ENCODE measurements at places on chromosomes 12 and 14.

DNA sequence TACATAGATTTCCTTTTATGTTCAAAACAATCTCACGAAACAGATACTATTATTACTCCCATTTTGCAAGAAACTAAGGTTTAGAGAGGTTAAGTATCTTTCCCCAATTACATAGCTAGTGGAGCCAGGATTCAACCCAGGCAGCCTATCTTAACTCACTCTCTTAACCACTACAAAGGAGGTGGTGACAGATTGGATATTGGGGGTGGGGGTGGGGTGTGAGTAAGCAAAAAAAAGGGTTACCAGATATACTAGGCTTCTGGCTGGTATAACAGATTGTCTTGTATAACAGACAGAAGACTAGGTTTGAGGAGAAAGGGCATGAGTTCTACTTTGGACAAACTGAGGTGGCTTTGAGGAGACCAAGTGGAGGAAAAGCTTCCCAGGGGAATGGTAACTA is 2.1 kb downstream of the GMFB start:
- DNase-seq = peak; percentile 25

GRCh38 chr12:32884962-32885361 is 11.6 kb downstream of the PKP2 start:
- no peak for DNase-seq

GRCh38 chr12:64532734-64533351 is 77.5 kb upstream of the RASSF3 start:
- DNase-seq = no peak

DNA sequence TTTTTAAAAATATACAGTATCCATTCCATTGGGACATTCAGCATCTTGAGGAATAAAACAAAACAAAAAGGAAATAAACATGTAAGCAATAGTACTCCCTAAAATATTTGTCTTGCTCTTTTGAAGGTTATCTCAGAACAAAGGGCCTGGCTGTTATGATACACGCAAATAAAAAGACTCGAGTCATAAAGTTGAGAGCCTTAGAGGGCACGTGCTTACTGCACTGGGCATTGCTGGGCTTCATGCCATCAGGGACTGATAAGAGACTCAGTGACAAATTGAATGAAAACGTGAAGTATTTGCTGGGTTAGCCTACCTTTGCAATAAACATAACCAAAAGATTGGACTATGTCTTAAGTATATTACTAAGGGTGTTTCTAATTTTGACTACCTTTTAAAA is 118.9 kb downstream of the SLC35F4 start:
- DNase-seq = peak; percentile 70

GRCh38 chr14:73153272-73153671 is 17.0 kb downstream of the PSEN1 start:
- DNase-seq = no peak

GRCh38 chr14:75022655-75023054 is 19.9 kb downstream of the EIF2B2 start:
- DNase-seq = no peak

DNA sequence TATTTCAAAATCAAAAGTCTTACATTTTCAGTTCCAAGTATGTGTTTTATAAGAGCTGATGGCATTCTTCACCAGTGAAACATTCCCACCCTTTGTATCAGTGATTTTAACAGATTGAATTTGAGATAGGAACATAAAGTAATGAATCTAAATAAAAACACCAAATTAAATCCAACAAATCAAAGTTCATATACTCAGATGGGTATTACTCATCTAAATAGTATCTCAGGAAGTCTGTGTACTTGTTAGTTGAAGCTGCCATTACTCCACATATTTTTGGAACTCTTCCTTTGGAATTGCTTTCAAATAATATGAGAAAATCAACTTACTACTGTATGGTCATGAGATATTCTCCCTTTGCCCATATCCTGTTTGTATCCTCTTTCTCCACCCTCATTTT is 89.1 kb downstream of the MIA2 start:
- no peak for DNase-seq

DNA sequence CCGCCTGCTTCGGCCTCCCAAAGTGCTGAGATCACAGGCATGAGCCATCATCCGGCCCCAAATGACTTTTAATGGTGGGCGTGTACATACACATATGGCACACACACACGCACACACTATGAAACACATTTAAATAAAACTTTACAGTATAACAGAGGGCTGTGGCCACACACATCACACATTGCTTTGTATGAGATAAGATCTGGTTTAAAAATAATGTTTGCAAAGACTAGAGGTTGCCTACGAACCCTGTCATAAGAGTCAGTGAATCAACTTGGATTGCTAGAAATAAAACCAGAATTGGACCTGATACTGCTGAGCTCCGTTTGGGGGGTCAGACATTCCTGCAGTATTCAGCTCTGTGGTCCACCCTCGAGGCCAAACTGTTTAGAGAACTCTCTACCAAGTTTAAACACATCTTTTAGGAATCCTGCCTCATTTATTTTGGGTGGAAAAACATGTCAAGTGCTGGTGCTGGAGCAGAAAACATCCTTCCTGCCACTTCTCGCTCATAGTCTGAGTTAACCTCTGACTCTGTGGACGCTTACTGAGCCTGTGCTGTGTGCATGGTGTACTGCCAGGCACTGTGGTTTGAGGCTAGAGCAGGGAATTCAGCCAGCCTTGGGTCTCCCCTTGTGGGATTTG is 47.8 kb upstream of the EML1 start:
- DNase-seq = no peak

DNA sequence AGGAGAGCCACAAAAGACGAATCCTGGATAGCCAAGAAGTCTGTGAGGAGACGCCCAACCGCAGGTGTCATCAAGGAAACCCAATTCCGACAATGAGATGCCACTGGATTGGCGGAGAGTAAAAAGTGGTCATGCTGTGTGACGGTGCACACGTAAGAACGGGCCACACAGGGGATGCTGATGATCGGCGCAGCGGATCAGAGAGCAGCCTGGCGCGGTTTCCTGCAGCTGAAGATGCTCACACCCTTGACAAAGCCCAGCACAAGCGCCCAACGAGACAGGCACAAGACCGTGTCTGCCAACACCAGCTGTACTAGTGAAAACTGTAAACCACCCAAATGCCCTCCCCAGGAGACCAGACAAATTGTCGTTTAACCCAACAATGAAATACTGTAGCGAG is 55.8 kb downstream of the CCDC85C start:
- DNase-seq = no peak

GRCh38 chr14:73740618-73741326 is 26.6 kb upstream of the PNMA1 start:
- DNase-seq = peak; percentile 77

DNA sequence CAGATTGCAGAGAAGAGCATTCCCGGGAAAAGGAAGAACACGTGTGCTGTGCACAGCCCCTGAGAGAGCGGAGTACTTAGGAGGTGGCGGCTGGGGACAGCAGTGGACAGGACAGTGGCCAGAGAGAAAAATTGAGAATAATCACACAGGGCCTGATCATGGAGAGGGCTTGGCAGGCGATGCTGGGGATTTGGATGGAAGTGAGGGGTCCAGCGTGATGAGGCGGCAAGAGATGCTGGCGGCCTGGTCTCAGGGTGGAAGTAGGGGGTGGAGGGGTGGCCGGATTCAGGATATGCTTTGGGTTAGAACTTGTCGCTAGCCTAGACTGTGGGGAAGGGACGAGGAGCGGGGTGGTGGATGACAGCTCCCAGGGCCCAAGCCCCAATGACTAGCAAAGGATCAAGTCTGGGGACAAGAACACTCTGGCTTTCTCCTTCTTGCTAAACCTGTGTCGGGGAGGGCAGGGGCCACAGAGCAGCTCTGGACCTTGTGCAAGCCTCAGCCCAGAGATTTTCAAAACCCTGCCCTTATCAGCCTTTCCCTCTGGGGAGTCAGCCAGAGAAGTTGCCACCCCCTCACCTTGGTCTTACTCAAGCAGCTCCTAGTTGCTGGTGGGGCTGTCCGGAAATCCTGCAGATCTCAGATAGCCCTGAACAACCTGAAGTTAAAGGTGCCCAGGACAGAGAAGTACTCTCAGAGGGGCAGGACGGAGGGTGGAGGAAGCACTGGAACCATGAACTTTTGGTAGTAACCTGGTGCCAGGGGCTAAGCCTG is 1.3 kb downstream of the HVCN1 start:
- DNase-seq = no peak

- DNase-seq = peak; percentile 100
Measured at GRCh38 chr14:74620497-74620921, 8.5 kb upstream of the LTBP2 start.

DNA sequence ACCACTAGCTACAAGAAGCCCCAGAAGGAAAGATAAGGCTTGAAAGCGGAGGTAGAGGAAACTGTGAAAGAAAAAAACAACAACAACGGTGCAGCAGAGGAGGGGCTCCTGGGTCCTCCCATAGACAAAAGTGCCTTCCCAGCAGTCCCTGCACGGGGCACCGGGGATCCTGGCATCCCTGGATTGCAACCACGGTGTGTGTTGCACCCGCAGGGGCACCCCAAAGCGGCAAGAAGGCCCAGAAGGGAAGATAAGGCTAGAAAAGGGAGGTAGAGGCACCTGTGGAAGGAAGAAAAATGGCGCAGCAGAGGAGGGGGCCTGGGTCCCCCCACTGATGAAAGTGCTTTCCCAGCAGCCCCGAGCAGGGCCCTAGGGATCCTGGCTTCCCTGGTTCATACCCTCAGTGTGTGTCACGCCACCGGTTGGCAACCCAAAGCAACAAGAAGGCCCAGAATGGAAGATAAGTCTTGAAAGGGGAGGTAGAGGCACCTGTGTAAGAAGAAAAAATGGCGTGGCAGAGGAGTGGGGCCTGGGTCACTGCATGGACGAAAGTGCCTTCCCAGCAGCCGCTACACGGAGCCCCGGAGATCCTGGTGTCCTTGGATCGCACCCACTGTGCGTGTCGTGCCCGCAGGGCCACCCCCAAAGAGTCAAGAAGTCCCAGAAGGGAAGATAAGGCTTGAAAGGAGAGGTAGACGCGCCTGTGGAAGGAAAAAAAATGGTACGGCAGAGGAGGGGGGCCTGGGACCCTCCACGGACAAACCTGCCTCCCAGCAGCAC is 281.0 kb downstream of the ALG10 start:
- DNase-seq = no peak

- DNase-seq = peak; percentile 1
Measured at GRCh38 chr14:26905229-26905628, 307.4 kb upstream of the NOVA1 start.

DNA sequence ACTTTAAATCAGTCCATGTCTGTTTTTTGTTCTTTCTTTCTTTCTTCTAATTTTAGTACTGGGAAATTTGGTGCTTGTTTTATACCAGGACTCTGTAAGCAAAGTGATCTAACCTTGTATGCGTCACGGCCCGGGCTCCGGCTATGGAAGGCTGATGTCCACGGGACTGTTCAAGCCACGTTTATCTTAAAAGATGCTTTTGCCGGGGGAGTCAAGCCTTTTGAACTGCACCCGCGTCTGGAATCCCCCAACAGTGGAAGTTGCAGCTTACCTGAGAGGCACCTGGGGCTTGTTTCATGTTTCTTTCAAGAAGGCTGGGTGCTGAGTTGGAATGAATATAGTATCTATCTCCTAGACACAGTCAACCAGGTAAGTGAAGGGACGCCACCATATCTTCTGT is 62.2 kb downstream of the TECPR2 start:
- no peak for DNase-seq

GRCh38 chr12:105559310-105559709 is 228.8 kb downstream of the C12orf75 start:
- no peak for DNase-seq

DNA sequence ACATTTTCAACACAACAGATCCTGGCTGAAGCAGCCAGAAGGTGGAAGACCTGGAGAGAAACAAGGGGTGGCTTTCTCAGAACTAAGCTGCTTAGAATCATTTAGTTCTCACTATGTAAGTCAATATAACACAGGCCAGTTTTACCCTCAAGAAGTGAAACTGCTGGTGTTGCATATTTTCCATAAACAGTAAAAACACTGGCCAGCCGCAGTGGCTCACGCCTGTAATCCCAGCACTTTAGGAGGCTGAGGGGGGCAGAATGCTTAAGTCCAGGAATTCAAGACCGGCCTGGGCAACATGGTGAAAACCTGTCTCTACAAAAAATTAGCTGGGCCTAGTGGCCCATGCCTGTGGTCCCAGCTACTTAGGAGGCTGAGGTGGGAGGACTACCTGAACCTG is 11.6 kb downstream of the STX2 start:
- DNase-seq = no peak

All from bronchial epithelial cell (primary cell).